ENCODE measurements at places on chromosomes 1 and 21.

- DNase-seq, result no peak
Measured at GRCh38 chr1:53949023-53949990, 3.2 kb downstream of the LRRC42 start.

- no peak for DNase-seq
Measured at GRCh38 chr1:19357299-19357986, 45.3 kb downstream of the SLC66A1 start.

DNA sequence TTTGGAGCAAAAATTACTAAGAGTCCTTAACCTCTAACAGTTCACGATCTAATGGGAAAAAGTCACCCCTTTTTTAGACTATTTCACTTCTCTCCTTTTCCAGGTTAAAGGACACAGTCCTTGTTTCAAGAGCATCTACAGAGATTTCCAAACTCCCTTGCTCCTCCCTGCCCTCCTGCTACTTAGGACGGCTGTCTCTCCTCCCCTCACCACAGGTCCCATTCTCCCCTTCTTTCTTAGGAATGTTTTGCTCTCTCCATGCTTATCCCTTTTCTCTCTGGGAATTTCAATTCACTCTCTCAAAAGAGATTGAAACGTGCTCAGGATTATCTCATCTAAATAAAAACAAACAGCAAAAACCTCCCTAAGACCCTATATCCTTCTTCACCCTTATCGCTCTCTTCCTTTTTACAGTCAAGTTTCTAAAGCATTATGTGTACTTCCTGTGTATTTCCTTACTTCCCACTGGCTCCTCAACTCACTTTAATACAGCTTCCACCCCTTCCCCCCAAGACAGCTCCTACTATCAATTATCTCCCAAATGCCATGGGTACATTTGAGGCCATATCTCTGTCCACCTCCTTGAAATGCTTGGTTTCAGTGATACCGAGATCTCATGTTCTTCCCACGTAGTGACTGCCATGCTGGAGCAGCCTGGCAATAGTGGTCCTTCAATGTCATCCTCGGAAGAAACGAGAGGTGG is 43.2 kb upstream of the ZNF281 start:
- DNase-seq, result no peak

GRCh38 chr1:62906428-62906886 is 122.5 kb downstream of the ATG4C start:
- DNase-seq, result peak; percentile 11

- DNase-seq, result no peak
Measured at GRCh38 chr1:192489047-192489446, 86.5 kb upstream of the RGS1 start.

- DNase-seq, result no peak
Measured at GRCh38 chr1:103307751-103308150, 199.4 kb upstream of the COL11A1 start.

DNA sequence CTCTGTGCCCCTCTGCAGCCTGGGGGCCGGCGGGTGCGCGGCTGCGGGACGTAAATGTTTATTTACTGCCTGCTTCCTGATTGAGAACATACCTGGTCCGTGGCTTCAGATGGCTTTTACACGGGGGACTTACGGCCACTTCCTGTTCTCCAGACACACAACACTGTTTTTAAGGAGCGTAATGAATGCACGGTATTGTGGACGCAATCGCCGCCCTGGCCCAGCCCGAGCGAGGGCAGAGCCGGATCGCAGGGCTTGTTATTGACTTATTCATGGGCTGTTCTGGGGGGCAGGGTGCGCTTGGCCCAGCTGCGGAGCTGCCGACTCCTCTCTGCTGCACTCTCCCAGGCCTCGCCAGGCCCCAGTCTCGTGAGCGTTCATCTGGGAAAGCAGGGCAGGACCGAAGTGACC is 52.8 kb upstream of the ACTRT2 start:
- DNase-seq, result no peak

DNA sequence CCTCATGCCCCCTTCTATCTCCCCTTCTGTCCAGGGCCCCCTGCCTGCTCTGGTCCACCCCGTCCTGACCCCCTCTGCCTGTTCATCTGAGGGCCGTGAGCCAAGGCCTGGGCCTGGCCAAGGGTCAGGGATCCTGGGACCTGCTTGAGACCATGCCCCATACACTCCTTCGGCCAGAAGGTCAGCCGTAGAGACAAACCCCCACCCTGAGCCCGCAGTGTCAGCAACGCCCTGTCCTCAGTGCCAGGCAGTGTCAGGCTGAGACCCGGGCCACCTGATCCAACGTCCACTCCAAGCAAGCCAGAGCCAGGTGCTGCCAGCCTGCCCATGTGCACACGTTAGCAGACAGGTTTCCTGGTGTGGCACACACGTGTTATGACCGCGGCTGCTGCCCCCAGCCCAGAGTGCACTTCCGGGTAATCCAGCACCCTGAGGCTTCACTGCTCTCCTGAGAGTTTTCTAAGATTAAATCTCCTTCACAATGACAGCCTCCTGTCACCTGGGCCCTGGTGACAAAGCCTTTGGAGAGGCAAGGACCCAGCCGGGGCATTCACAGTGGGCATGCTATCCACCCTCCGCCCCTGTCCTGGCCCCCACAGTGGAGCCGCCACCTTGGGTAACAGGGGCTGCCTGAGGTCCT is 10.1 kb upstream of the SAMD11 start:
- DNase-seq, result no peak

- DNase-seq, result peak; percentile 87
Measured at GRCh38 chr1:205396967-205397616, 24.8 kb downstream of the LEMD1 start.

DNA sequence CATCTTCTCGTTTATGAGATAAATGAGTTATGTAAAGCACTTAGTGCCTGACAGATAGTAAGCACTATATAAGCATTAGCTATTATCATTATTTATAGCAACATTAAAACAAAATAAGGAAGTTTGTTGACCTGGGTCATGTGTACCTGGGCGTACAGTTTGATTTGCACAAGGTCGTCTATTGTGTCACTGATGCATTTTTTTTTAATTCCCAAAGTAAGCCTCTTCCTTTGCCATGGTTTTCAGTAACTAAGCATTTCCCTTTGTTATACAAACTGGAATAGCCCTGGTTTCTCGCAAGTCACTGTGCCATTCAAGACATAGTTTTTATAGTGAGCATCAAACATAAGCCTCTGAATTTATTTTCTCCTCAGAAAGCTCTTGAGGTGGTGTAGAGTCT is 72.2 kb downstream of the CACHD1 start:
- no peak for DNase-seq

DNA sequence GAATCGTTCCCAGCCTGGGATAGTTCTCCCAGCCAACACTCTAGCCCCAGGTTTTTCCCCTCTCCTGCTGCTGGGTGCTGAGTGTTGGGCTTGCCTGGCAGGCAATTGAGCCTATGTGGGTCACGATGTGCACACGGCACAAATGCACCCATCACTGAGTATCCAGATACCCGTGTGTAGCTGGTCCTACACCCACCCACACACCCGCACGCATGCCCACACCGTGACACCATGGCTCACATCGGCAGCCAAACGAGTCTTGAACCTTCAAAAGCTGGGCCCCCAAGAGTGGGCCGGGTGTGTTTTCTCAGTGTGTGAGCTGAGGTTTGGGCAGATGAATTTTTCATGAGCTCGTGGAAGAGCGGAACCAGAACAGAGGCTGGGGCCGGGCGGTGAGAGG is 188.5 kb downstream of the GRIK3 start:
- no peak for DNase-seq

DNA sequence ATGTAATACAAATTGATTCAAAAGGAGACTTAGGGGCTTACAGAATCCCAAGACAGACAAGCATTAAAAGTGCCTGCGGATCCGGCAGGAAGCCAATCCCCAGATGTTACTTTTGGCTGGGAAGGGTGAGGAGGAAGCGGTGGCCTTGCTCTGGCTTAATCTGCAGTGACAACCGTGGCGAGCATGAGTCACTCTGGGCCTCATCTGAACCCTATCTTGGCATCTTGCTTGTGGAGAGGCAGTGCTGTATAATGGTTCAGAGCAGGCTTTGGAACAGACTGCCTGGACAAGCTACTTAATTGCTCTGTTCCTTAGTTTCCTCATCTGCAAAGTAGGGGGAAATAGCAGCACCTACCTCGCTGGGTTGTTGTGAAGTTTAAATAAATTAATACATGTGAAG is 74.1 kb downstream of the XCL2 start:
- DNase-seq, result peak; percentile 48

DNA sequence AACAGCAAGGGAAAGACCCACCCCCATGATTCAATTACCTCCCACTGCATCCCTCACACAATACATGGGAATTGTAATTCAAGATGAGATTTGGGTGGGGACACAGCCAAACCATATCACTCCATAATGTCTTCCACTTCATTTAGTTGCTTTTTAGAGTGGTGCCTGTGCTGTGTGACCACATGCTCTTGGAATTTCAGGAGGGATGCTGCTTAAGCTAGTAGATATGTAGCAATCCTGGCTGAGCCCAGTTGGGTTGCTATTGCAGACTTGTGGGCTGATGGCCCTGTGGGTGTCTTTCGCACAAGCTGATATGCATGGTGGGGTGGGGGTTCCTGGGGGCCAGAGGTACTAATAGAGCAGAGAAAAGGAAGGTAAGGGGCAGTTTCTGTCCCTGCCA is 160.4 kb upstream of the SYT6 start:
- DNase-seq, result no peak

DNA sequence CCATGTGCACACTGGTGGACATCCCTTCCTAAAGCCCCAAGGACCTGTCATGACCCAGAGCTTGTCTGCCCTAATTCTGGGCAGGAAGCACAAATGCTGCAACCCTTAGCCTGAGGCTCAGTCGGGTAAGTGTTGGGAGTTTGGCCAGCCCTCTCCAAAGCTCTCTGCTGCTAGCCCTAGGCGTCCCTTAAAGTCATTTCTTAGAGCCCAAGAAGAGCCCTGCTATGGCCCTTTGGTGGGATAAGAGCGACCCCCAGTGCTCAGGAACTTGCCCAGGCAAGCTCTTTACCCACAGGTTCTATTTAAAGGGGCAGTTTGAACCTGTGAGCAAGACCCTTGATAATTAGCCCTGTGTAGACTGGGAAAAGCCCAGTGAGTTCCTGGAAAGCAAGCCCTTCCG is 356.8 kb downstream of the RRAGC start:
- DNase-seq, result no peak

DNA sequence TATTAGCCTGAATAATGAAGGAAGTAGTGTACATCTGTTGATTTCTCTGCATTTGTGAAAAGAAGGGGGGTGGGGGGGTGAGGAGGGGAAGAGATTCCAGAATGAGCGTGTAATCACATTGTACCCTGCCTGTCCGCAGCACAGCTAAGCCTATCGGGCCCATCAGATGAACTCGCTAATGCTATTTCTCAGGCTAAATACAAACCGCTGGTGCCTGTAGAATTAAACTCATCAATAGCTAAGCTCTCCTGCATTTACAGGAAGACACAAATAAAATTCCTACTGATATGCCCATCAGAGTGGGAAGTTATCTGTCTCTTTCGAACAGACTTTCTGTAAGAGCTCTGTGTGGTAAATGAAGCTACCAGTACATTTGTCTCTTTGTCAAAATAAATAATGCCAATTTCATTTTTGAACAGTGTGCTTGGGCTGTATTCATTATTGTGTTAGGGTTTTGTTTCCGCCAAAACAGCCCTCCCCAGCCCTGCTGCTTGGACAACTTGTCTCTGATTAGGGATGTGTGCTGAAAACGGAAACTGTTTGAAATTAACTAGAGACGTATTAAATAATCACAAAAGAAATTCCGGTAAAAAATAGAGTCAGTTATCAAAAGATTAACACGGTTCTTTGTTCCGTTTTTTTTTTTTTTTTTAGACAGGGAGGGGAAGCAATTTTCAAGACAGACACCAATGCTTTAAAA is 305.4 kb downstream of the TTLL7 start:
- no peak for DNase-seq

DNA sequence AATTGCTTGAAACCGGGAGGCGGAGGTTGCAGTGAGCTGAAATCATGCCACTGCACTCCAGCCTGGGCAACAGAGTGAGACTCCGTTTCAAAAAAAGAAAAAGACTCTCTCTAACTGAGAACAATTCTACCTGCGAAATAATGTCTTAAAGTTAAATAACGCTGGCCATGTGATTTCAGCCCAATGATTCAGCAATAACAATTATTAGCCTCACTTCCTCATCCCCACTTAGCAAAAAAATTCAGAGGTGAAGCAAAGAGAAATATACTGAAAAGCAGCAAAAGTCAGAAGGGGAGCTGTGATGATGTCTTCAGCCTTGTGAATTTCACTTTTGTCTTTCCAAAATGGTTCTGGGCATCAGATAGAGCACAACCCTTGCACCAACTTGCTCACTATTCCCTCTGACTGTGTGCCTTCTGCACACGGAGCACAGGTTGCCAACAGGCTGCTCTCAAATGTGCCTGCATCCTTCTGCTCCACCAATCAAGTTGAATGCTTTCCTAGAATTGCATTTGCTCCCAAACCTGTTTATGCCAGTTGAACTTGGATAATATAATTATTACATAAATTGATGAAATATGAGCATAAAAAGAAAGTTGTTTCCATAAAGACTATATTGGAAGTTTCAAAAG is 79.8 kb upstream of the IPO9 start:
- no peak for DNase-seq

- no peak for DNase-seq
Measured at GRCh38 chr21:45556645-45557615, 14.7 kb upstream of the SLC19A1 start.

- no peak for DNase-seq
Measured at GRCh38 chr1:84862810-84863251, 30.2 kb downstream of the LPAR3 start.

DNA sequence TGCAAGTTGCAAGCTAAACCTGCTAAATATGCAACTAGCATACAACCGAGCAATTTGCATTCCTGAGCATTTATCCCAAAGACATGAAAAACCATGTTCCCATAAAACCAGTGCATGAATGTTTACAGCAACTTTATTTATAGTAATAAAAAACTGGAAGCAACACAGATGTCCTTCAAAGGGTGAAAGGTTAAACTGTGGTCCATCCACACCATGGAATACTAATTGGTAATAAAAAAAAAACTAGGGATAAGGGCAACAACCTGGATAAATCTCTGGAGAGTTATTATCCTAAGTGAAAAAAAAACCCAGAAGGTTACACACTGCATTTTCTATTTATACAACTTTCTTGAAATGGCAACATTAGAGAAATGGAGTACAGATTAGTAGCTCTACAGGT is 474.1 kb downstream of the SMYD3 start:
- DNase-seq, result no peak

- DNase-seq, result no peak
Measured at GRCh38 chr21:45887788-45888187, 93.8 kb upstream of the COL6A1 start.
